Breast epithelium (tissue), 4 donors: ENCODE measurements at places on chromosomes 7 and 10.

DNA sequence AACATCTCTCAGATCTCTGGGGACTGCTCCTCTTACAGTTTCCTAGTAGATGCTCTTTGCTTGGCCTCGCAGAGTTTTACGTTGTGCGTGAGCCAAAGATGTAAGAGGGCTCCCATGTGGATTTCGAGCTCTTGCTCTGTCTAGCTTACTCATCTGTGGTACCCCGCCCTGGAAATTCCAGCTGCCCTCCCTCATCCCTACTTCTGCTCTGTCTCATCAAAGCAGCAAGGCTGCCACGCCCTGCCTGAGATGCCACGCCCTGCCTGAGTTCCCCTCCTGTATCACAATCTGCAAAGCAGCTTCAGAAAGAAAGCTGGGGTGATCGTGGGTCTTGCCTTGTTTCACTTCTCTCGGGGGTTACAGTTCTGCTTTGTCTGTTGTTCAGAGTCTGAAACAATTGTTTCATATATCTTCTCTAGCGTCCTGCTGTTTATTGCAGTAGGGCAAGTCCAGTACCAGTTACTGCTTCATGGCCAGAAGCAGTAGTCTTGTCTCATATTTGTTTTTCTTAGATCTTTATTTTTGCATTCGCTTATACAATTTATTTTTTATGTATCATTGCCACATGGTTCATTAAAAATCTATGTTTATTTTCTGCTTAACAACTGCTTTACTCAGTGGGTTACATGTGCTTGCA lies 36.1 kb upstream of the CCNY start:
- DNase-seq, result no peak
- H3K4me1 ChIP-seq, result no peaks in the 10 kb centered on the region
- H3K27ac ChIP-seq, result no peak overlapping the region
- H3K27me3 ChIP-seq, result no peaks in the 10 kb centered on the region
- H3K4me3 ChIP-seq, result no peak overlapping the region

DNA sequence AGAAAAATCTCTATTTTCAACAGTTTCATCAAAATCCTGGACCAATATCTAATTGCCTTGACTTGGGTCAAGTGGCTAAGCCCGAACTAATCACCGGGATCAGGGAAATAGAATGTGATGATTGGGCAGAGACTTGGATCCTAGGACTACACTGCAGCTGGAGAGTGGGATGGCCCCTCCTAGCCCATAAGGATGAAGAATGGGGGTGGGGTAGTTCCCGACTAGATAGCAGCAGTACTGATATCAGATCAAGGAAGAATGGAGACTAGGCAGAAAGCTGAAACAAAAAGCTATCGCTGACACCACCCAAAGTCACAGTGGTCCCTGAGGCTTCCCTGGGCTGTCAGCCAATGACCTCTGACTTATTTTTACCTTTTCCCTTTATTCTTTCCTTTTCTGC lies 160.4 kb upstream of the PHYHIPL start:
- no peak for DNase-seq
- no peak overlapping the region for H3K27ac ChIP-seq
- H3K36me3 ChIP-seq, result no peaks in the 10 kb centered on the region
- no peaks in the 10 kb centered on the region for H3K27me3 ChIP-seq
- H3K4me1 ChIP-seq, result no peaks in the 10 kb centered on the region
- H3K4me3 ChIP-seq, result no peak overlapping the region

GRCh38 chr10:59143544-59143943 lies 32.9 kb upstream of the PHYHIPL start:
- no peaks in the 10 kb centered on the region for H3K27me3 ChIP-seq
- no peak overlapping the region for H3K27ac ChIP-seq
- DNase-seq, result no peak

GRCh38 chr10:91887272-91888076 lies 21.8 kb downstream of the FGFBP3 start:
- H3K4me1 ChIP-seq, result no peaks in the 10 kb centered on the region
- peak overlapping the region; percentile 26 for H3K27ac ChIP-seq
- peak overlapping the region; percentile 42 for H3K4me3 ChIP-seq
- DNase-seq, result no peak
- no peaks in the 10 kb centered on the region for H3K36me3 ChIP-seq
- no peaks in the 10 kb centered on the region for H3K27me3 ChIP-seq
